Esophagus squamous epithelium (tissue), 5 donors: ENCODE measurements at places on chromosomes 7 and 10.

DNA sequence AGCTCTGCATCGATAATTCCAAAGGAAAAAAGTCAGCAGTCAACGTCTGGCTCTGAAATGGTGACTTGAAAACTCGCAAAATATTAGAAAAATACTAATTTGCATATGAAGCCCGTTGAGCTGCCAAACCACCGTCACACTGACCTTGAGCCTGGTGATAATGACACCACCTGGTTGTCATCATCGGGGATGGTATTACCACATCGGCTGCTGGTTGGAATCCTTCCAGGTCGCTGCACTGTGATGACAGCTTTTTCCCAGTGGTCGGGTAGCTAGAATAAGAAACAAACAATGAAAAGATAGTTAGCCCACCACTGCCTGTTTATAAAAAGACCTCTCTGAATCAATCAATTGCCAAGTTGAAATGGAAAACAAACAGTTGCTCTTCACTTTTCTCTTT, 41.6 kb downstream of the LAMB1 start:
- no peak for DNase-seq

- DNase-seq = no peak
Observed at GRCh38 chr7:129144095-129144833, at the start of gene TSPAN33. TSS of gene TSPAN33 (plus strand) at chr7:129144707. CDS start at chr7:129144981, 274 bp downstream.

- no peak for DNase-seq
Observed at GRCh38 chr7:135151132-135151531, 3.3 kb downstream of the TMEM140 start.

DNA sequence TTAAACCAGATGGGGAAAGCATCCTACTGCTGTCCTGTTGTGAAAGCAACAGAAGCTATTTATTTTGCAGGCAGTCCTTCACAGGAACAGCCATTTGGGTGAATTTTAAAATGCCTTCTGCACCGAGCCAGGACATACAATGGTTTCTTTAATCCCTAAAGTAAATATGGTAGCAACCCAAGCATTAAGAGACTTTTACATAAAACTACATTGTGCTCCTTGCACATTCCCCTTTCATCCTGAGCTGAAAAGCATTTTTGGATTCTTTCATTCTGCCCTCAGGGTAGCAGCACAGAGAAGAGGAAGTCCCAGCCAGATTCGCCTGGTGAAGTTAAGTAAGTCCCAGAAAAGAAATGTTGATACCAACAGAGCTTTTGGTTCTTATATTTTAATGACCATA, 84.0 kb upstream of the FAM3C start:
- DNase-seq = no peak

DNA sequence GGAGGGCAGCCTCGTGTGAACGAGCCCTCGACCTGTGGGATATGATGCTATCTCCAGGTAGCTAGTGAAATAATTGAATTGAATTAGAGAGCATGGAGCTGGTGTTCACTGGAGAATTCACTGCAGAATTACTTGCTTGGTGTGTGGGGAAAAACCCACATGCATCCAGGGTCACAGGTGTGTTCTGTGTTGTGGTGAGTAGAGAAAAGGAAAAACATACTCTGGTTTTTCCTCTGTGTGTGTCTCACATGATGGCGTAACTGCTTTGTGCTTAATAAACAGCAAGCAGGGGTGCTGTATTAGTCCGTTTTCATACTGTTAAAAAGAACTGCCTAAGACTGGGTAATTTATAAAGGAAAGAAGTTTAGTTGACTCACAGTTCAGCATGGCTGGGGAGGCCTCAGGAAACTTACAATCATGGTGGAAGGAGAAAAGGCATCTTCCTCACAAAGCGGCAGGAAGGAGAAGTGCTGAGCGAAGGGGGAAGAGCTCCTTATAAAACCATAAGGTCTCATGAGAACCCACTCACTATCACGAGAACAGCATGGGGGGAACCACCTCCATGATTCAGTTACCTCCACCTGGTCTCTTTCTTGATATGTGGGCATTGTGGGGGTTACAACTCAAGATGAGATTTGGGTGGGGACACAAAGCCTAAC, 62.6 kb downstream of the TACR2 start:
- DNase-seq = no peak

DNA sequence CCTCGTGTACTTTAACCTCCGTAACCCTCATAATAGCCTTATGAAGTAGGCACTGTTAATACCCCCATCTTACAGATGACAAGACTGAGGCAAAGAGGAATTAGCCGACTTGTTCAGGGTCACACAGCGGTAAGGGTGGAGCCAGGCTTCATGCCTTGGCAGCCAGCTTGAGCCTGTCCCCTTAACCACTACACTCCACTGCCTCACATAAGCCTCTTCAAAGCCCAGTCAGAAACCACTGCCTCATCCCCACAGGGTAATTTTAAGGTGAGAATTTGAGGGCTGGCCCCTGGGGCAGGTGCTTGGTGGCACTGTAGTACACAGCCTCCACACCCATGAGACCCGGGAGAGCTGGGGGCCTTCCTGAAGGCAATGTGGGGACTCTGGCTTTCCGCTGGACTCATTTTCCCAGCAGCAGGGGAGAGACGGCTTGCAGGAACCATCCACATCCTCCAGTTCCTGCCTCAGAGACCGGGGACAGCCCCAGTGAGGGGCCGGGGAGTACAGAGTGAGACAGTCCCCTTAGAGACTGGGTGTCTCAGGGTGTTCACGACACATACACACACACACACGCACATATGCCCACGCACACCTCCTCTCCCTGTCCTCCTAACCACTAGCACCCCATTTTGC, 7.6 kb upstream of the C10orf105 start:
- DNase-seq = no peak

GRCh38 chr10:44195112-44196007, 189.5 kb downstream of the CXCL12 start:
- DNase-seq = no peak

GRCh38 chr7:111384065-111384891, 178.0 kb downstream of the IMMP2L start:
- DNase-seq = no peak

DNA sequence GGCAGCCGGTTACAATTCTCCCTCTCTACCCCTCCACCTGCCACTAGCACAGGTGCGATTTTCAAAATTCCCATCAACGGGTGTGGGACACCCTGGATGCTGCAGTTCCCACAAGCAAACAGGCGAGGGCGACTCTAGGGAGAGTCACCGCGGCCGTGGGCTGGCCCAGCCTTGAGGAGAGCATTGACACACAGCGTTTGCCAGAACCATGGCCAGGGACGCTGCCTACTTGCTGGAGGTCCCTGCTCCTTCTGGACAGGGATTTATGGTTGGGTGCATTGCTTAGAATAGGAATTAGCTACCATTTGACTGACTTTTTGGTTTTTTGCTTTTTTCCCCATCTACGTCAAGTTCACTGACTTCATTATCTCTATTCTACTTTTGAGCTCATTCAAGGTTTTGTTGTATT, 19.0 kb upstream of the CLDN4 start:
- no peak for DNase-seq

- DNase-seq = no peak
Observed at GRCh38 chr10:72712136-72712535, 20.2 kb downstream of the MCU start.

DNA sequence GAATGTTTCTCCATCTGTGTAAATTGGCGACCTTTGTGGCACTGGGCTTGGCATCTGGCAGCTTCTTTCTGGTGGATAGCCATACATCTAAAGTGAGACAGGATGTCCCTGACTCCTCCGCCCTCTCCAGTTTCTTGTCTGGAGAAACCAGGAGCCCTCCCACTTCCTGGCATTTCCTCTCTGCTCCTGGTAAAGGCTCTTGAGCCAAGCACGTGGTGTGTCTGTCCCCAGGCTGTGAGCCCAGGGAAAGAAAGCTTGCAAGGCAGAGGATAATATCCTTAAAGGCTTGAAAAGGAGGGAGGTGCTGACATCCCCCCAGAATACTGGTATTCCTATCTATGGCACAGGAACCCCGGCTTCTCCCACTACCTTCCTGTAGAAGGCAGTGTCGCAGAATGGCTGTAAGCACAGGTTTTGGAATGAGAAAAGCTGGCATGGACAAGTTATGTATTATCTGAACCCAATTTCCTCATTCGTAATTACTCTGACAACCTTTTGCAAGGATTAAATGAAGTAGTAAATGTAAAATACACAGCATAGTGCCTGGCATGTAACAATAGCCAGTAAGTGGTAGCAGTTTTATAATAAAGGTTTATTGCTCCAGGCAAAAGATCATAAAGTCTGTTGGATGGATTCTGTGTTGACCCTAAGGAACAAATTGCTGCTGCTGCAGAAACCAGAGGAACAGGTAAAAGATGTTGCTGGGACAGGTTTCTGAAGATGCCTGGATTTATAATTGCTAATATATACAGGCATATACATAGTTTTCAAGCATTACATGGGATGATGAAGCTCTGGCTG, 11.8 kb upstream of the ACSL5 start:
- no peak for DNase-seq

DNA sequence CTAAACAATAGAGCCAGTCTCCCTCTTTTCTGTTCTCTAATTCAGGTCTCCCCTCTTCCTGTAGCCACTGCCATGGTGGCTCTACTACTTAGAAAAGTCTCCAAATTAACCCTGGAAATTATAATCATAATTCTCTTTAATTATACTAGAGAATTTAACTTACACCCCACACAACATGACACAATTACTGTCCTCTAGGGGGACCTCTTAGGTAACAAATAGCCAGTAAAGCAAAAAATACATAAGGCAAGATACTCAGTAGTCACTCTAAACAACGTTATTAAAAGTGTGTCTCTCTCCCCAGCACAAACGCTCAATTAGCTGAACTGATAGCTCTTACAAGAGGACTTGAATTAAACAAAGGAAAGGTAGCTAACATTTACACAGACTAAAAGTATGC, 44.3 kb upstream of the ZNF107 start:
- DNase-seq = no peak

- no peak for DNase-seq
Observed at GRCh38 chr10:75356484-75356883, 45.1 kb downstream of the ZNF503 start.

DNA sequence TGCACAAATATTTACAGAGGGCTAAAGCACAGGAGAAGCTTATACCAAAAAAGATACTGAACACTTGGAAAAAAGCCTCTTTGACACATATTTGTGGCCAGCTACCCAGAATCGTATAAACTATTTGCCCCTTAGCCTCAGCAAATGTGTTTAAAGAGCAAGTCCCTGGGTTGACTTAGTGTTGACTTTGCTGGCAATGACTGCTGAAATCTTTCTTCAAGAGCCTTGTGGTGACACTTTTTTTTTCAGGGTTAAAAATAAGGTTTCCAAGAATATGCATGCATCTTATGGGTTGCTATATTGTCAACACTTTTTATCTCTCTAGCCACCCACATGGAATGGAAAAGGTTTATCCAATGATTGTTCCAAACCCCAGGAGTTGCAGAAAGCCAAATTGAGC, 14.9 kb upstream of the PLEKHS1 start:
- DNase-seq = no peak

DNA sequence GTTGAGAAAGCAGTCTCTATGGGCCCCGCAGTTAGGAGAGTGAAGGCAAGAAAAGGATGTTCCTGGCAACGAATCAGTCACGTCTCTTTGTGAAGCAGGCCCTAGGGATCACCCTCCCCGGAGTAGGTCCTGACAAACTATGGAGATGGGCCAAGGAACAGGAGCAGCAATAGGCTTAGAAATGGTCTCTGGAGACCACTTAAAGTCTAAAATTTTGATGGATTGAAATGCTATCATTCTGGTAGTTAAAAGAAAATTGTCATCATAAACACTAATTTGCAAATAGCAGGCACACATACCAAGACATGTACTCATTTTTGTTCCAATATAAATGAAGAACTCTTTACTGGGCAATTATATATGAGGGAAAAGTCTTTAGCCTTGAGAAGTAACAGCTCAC, 123.5 kb downstream of the ITGB8 start:
- DNase-seq = no peak

GRCh38 chr7:34026481-34027190, 121.3 kb downstream of the BMPER start:
- DNase-seq = no peak

DNA sequence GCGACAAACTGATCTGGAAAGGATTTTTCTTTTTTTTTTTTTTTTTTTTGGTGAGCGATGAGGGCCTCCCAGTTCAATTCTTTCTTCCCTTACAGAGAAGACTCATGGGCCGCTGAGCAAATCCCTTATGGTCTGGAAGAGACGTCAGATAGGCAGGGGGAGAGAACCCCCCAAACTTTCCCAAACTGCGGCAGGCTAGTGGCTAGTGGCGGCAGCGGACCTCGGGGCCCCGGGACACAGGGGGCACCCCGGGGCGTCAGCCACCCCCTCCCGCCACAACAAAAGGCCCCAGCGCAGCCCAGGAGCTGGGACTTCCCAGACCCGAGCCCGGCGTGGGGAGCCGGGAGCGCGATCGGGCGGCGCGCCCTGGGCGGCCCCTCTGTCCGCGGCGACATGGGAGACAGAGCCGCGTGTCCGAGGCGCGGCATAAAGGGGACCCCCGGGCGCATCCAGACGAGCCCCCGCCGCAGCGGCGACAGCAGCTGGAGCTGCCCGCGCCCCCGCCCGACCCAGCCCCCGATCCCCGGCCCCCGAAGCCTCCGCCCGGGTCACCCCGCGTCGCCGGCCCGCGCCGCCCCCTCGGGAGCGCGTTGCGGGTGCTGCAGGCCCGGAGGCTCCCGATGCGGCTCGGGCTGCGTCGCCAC, 755 bp downstream of the FAM171A1 start:
- no peak for DNase-seq

DNA sequence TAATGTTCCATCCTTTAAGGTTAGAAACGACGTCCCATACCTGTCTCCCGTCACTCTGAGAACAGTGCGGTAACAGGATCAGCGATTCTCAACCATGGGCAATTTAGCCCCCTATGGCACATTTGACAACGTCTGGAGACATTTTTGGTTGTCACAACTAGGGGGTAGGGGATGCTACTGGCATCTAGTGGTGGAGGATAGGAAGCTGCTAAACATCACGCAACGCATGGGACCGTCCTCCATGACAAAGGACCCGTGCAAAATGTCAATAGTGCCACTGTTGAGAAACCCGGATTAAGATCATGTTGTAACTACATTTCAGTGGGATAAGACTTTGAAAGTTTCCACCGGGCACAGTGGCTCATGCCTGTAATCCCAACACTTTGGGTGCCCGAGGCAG, 5.0 kb upstream of the PAXIP1 start:
- no peak for DNase-seq

- no peak for DNase-seq
Observed at GRCh38 chr7:2104716-2105115, 128.0 kb downstream of the MAD1L1 start.

- no peak for DNase-seq
Observed at GRCh38 chr7:74173074-74173473, 1.1 kb upstream of the EIF4H start.

DNA sequence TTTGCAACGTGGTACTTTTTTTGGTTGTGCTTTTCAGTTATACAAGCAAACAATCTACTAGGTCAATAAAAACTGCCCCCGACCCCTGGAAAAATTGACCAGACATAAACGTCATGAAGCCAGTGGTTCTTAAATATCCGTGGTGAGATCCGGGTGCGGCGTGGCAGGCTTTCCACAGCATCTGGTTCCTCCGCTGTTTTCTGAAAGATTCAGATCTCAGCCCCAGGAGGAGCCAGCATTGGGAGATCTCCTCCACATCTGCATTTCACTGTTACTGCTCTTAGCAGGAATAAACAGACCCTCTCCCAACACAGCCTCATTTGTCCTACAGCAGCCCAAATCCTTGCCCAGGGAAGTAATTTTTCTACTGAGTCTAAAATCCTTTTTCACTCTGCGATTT, 664.3 kb upstream of the FOXK1 start:
- DNase-seq = no peak

- no peak for DNase-seq
Observed at GRCh38 chr10:104680467-104681401, 39.6 kb downstream of the SORCS3 start.
